ENCODE measurements at places on chromosomes 13 and 19.

GRCh38 chr13:41048640-41049039 is 12.7 kb upstream of the WBP4 start:
- DNase-seq: no peak

DNA sequence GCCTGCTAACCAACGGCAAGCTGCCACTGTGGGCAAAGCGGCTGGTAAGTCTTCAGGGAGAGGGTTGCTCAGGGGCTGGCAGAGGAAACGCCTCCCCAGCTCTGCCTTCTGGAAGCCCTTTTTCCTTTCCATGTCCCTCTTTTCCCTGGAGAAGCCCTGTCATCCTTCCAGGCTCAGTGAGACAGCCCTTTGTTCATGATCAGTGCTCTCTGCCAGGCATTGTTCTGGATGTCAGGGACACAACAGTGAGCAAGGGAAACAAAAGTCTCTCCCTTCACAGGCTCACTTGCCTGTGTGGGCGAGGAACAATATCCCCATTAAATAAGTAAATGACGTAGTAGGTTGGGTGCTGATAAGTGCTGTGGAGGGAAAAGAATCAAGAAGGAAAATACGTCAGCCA is 13.9 kb upstream of the OVOL3 start:
- DNase-seq: no peak

- DNase-seq: no peak
These were observed 115.9 kb downstream of the TSHZ3 start for GRCh38 chr19:31233295-31233800.

DNA sequence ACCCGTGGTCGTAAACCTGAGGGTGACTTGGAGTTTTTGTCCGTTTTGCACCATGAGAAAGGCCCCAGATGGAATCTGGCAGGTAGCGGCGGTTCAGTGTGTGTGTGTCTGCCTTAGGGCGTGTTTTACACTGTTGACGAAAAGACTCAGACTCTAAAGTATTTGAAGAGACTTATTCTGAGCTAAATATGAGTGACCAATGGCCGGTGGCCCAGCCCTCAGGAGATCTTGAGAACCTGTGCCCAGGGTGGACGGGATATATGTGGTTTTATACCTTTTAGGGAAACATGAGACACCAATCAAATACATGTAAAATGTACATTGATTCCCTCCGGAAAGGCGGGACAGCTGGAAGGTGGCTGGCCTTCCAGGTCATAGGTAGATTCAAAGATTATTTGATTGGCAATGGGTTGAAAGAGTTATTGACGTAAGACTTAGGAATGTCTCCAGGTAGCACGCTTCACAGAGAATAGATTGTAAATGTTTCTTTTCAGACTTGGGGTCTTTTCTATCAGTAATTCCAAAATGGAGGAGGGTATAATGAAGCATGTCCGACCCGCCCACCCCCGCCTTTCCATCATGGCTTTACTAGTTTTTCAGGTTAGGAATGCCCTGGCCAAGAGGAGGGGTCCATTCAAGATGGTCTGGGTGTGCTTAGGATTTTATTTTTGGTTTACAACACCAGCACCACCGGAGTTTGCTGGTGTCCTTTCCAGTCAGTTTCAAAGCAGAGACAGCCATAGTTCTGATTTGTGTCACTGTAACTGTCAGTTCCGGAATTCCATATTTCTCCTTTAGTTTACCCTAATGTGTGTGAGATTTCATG is 1.0 kb upstream of the ZNF529 start:
- DNase-seq: no peak

- no peak for DNase-seq
These were observed 520.7 kb upstream of the NBEA start for GRCh38 chr13:34421347-34421719.

DNA sequence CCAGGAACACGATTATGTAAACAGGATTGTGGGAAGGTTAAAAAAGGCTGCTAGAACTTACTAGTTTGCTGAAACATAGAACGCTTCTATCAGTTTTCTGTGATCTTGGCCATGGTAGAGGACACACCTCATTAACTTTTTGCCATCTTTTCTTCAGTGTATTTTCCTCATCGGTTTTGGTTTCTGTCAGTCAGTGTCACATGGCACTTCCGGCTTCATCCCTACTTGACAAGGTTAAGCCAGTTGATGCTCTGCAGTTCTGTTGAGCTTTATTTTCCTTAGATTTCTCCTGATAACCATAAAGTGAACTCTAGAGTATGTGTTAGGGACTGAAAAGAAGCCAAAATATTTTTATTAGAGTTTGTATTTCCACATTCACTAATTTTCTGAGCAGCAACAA is 147.5 kb downstream of the NDFIP2 start:
- DNase-seq: no peak

- no peak for DNase-seq
These were observed 93.2 kb downstream of the LHFPL6 start for GRCh38 chr13:39509616-39510315.

DNA sequence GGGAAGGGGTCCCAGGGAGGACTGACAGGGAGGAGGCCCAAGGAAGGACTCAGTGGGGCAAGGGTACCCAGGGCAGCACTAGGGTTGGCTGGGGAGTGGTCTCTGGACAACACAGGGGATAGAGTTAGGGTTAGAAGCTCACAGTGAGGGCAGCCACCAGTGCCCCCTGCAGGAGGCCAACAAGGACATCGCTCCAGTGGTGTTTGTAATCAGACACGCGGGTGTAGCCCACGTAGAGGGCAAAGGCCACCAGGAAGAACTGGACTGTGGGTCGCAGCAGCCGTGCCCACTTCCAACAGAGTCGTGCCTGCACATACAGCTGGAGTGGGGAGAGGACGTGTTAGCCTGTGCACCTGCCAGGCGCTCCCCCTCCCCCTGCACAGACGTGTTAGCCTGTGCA is 9.2 kb downstream of the PLPP2 start:
- DNase-seq: no peak

GRCh38 chr13:75181906-75182305 is 300.1 kb downstream of the TBC1D4 start:
- no peak for DNase-seq
